Activated T-cell treated with anti-CD3 and anti-CD28 coated beads, Interleukin-2, amount 50 U/mL, for 4 hours (primary cell): ENCODE measurements at places on chromosomes 7 and 10.

DNA sequence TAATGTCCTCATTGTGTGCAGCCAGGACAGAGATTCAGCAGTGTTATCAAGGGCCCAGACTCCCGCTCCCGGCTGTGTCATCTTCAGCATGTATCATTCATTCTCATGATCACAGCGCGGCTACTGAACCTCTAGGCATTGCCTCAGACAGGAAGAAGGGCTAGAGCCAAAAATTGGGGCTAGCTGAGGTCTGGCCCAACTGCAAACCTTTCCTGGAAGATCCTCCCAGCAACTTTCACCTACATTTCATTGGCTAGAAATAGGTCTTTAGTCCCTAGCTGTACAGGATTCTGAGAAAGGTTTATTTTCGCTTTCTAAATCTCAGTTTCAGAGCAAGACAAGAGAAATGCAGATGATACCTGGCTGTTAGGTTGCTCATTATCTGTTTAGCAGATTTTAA lies 81.9 kb downstream of the CREM start:
- no peak for DNase-seq

DNA sequence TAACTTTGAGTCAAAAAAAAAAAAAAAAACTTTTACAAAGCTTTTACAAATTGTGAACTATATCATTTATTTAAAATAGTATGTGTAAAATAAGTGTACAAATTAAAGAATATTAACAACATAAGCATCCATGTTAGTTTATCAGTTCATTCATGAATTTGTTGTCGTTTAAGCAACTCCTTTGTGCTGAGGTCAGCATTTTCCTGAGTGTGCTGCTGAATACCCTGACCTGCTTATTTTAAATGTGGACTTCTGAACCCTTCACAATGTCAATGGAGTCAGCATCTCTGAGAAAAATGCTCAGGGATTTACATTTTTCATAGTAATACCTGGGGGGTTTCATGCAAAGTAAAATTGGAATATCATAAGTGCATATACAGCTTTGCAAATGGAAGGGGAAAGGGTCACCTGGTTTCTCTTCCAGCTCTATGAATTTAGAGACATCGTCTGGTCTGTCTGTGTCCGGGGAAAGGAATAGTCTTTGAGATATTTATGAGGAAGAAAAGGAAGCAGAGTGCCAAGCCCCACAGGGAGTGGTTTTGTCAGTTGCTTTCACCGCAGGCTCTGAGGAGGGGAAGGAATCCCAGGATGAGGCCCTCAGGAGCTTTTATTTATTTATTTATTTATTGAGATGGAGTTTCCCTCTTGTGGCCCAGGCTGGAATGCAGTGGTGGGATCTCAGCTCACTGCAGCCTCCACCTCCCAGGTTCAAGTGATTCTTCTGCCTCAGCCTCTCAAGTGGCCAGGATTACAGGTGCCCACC lies 125.5 kb upstream of the SVIL start:
- DNase-seq = no peak

DNA sequence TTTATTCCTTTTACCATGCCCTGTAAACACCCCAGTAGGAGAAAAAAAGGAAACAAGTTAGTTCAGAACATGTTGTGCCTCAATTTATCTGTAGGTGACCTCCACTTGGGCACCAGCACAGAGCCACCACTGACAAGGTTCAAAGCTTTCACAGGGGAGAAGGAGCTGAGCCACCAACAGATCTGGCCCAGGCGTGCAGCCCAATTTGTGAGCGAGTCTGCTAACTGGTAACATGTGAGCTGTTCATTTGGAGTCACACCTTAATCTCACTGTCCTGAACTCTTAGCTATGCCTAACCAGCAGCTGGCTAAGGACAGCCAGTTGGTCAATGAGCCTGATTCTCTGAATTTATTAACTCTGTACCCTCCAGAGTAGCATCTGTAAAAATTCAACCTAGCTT lies 78.4 kb upstream of the CAMK2B start:
- DNase-seq = no peak

DNA sequence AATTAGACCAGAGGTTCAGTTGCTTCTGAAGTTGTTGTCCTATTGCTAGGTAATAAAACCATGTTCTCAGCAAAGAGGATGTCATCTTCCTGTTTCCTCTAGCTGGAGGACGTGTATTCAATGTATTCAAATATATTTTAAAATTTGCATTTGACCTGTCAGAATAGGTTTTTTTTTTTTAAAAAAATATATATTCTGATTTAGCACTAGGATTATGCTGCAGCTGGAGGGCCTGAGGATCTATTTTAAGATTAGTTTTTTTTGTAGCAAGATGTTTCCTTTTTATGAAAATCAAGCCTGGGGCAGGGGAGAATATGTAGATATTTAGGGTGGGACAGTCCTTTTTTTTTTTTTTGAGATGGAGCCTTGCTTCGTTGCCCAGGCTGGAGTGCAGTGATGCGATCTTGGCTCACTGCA lies 337.0 kb downstream of the FRMD4A start:
- DNase-seq = no peak

DNA sequence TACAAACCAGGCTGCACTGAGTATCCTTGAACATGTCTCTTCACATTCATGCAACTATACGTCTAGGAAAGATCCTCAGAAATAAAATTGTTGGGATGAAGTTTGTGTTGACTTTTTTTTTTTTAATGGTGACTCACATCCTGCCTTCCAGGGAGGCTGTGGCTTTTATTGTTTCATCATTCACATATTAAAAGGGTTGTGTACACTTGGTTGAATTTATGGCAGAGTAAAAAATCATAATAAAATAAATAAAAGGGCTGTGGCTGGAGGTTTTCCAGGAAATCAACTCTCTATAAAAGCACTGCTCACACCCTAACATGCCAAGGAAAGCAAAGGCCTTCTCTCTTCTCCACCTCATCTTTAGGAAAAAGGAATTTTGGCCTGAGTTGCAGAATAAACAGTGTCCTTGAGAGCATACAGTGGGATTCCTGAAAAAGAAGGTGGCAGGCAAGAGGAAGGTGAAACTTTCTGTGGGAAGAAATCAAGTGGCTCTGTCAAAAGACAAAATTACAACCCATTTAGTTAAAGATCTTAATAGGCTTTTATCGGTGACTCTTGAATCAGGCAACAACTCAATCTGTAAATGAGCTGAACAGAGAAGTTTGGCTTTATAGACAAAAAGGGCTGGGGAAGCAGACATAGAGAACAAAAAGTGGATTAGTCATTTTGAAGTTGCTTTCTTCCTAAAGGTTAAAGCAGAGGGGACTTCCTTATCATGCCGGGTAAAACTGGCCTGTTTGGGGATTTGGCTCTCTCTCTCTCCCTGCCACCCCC lies 41.6 kb upstream of the FHIP2A start:
- no peak for DNase-seq

- DNase-seq = no peak
Measured at GRCh38 chr7:129366-130221, 62.8 kb upstream of the FAM20C start.

DNA sequence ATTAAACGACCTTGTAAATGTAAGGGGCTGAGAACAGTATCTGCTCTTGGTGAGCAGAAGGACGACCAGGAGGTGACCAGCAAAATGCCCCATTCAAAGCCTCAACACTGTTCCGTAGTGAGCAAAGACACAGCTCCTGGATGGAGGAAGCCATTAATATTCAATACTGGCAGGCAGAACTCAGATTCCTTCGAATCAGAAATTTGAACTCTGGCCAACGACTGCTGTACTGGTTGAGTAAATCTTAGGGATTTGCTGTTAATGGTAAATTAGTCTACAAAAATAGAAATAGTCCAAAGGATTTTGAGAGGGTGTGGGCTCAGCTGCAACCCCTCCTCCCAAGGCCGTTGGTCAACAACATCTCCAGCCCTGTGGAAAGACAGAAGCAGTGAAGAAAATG lies 130.5 kb upstream of the PFKP start:
- no peak for DNase-seq

DNA sequence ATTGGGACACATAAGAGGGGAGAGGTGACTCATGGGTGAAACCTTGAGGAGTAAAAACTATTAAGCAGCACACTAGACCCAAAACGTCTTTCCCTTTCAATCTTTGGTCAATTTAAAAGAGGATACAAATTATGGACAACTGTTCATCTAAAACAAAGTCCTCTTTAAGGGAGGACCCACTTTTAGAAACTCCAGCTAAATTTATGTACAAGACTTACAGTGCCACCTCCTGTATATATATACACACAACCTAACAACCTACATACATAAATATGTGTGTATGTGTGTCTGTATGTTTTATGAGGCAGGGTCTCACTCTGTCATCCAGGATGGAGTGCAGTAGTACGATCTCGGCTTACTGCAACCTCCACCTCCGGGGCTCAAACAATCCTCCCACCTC lies 18.1 kb upstream of the ZC3HAV1 start:
- DNase-seq = no peak

DNA sequence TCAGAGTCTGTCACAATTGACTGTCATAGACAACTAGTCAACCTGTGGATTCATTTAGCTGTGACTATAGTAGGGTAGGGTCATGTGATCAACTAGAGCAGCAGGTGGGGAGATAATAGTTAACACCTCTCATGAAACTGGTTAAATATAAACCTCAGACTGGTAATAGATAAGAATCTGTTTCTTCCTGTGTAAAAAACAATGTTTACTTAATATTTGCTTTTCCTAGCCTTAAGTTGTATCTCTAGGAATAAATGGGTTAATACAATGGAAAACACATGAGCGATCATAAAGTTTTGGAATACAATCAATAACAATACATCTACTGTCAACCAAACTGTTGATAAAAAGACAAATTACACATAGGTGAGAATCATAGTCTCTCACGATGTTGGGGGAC lies 43.4 kb upstream of the ITGB8 start:
- DNase-seq = no peak

DNA sequence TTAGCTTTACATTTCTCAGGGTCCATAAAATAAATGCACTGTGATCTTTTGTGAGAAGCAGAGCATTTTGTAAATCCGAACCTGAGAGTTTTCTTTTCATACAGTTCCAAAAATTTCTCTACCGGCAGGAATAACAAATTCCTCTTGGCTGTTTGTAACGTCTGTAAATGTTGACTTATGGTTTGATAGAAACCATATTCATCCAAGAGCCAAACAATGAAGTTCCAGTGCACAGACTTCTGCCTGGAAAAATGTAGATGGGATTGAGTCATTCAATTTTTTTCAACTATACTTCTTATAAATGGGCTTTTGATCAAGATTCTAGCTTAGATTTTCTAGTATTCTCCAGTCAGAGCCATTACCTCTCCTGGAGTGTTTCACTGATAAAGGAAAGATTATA lies 530.6 kb downstream of the TFEC start:
- DNase-seq = no peak

DNA sequence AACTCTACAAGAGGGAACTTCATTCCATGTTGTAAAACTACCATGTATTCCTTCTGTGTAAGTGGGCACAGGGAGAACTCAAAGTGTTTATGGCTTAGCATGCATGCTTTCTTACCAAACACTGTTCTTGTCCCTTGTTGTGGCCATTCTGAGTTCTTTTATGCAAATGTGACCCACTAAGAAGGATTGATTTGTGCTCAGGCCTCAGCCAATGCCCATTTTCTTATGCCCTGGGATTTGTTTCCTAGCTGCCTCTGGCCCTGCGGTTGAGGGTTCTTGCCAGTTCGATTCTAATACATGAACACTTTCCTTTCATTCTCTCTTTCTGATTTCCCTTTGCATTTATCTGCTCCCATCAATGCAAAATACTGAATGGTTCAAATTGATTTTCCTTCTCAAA lies 316.7 kb downstream of the NRG3 start:
- DNase-seq = no peak

GRCh38 chr7:74405899-74406512 lies 47.7 kb upstream of the GTF2IRD1 start:
- no peak for DNase-seq

DNA sequence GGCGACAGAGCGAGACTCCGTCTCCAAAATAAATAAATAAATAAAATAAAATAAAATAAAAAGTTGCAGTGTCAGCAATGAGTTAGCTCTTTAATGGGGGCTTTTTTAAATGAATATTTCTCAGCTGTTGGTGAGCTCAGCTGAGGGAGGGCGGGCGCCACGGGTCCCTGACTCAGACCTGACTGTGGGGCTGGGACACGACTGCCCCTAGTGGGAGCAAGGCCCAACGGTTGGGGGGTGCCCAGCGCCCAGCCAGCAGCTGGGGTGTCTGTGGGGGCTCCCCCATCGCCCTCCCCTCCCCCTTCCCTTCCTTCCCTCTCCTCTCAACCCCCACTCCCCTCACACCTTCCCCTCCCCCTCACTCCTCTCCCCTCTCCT lies 46.6 kb downstream of the PWWP2B start:
- DNase-seq = peak; percentile 71

- no peak for DNase-seq
Measured at GRCh38 chr7:36202398-36202797, 49.3 kb downstream of the EEPD1 start.

- DNase-seq = no peak
Measured at GRCh38 chr7:156206174-156206573, 393.9 kb upstream of the SHH start.

- DNase-seq = peak; percentile 38
Measured at GRCh38 chr7:128869138-128869943, 6.7 kb downstream of the ATP6V1F start.

DNA sequence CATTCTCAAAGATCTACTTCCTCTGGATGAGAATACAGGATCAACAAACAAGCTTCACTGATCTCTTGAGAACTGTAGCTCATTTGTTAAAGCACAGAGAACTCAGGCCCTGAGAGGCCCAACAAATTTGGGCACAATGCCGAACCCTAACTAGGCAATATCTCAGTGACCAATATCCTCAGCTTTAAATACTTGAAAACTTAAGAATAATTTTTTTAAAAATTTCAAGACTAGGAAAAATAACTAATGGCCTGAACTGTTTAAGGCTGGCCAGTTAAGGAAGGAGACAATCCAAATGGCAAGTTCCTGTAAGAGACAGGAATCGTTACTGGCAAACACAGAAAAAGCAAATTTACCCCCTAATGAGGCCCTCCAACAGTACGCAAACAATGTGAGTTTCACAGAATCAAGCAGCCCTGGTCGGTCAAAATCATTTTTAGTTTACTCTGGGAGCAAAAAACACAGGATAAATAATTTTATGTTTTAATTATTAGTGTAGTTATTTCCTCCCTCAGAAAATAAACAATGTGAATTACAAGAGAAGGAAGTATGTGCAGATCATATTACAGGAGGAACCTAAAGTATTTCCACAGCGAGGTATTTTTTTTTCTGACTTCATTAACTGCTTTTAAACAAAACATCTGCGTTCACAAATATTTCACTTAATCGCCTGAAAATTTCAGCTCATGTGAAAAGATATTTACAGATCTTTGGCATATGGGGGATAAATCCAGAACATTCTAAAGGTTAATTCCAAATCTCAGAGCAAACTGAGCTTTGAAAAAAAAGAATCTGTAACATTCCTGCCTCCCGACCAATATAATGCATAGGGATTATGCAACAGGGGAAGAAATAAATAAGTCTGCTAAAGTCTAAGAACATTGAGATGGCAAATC lies 39.5 kb downstream of the NT5C2 start:
- no peak for DNase-seq

DNA sequence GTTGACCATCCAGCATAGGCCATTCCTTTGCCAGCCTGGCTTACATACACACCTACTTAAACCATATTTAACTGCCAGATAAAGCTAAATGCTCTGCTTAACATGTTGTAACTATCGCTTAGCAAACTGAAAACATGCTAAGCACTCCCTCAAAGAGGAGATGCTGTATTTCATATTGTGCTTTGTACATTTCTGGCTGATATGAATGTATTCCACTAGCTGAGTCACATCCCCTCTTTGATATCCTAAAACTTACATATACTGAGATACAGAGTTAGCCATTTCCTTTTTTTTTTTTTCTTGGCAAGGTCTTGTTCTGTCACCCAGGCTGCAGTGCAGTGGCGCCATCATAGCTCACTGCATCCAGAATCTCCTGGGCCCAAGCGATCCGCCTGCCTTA lies 99.4 kb downstream of the TPST1 start:
- DNase-seq = no peak
